ENCODE measurements at places on chromosomes 5 and 9. TPM values are rescaled to one million over a fixed set of nuclear protein-coding genes. Genes with fewer than 3 reads are reported as not detected.

The PCDHGB7 gene
- 0.03 TPM for total RNA-seq

The SCGB3A2 gene
- total RNA-seq: not detected

The MEIKIN gene
- total RNA-seq: not detected

The CCNO gene
- total RNA-seq: 7.5 TPM

The SUB1 gene
- total RNA-seq: 187 TPM

The DNAJA1 gene
- total RNA-seq: 234 TPM

The PCDHA9 gene
- not detected for total RNA-seq

The MYMK gene
- not detected for total RNA-seq

The TMEM203 gene
- 45.3 TPM for total RNA-seq

The PTGS1 gene
- total RNA-seq: 1.6 TPM

The PRDM9 gene
- total RNA-seq: 0.02 TPM

The PCDHA1 gene
- 0.14 TPM for total RNA-seq

The CNTNAP3 gene
- total RNA-seq: 8.0 TPM

The PCDH1 gene
- 3.4 TPM for total RNA-seq

The GLRA1 gene
- not detected for total RNA-seq

The TMOD1 gene
- total RNA-seq: 1.9 TPM

The MUSK gene
- total RNA-seq: not detected

The LRRC19 gene
- total RNA-seq: not detected

The HTR4 gene
- not detected for total RNA-seq

The RANBP17 gene
- total RNA-seq: 3.2 TPM

The GOLPH3 gene
- total RNA-seq: 82.1 TPM

The PGM5 gene
- total RNA-seq: not detected

The ENTPD2 gene
- total RNA-seq: 4.7 TPM

The MYO10 gene
- 33.4 TPM for total RNA-seq

The CCDC192 gene
- not detected for total RNA-seq

The FNBP1 gene
- total RNA-seq: 15.0 TPM

The BARHL1 gene
- 0.03 TPM for total RNA-seq

The ECM2 gene
- 0.17 TPM for total RNA-seq

The TBC1D13 gene
- 20.3 TPM for total RNA-seq

The ZNF608 gene
- 0.81 TPM for total RNA-seq

The PHF24 gene
- 0.09 TPM for total RNA-seq

The NPR3 gene
- total RNA-seq: 14.7 TPM

The LRRC26 gene
- 1.3 TPM for total RNA-seq

The CNTNAP3B gene
- total RNA-seq: 15.0 TPM

The MSX2 gene
- 4.9 TPM for total RNA-seq

The ACOT12 gene
- not detected for total RNA-seq

The ITGA2 gene
- 10.3 TPM for total RNA-seq
